ENCODE measurements at places on chromosomes 5 and 9.

GRCh38 chr5:112647428-112647827 is 90.3 kb upstream of the APC start:
- no peak for DNase-seq

- no peak for DNase-seq
These were observed 155.3 kb upstream of the ABCA1 start for GRCh38 chr9:105083256-105083655.

DNA sequence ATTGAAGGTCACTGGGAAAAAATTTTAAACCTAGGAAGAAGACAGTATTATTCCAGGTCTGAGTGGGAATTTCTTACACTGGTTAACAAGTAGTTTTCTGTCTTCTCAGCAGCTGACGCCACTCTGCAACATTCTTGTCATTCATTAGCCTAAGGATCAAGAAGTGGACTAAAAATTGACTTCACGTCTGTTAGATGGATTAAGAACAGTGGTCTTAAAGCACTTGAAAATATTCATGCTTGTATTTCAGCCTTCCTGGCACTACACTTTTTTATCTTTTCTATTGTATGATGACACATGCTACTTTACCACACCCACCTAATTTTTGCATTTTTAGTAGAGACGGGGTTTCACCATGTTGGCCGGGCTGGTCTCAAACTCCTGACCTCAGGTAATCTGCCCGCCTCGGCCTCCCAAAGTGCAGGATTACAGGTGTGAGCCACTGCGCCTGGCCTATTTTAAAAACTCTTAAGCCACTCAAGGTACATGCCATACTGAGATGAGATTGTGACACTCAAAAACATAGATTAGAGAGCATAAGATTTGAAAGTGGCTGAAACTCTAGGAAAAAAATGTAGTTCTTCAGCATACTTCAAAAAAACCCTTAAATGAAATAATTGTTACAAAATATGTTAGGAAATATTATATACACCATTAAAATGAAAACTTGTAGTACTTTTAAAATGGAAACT is 8.4 kb downstream of the MATR3 start:
- no peak for DNase-seq

DNA sequence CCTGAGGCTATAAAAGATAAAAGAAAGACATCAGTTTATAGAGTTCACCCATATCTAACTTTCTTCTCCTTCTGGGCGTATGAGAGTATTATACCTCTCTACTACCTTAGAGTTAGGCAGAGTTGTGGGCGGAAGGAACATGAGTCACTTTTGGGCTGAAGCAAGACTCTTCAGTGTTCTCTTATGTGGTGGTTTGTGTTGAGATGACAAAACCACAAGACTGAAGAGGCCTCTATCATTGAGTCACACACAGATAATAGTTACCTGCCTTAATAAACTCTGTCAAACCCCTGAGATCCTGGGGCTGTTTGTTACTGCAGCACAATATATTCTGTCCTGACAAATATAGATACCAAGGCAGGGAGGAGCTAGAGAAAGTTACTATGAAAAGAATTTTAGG is 184.2 kb downstream of the EFNA5 start:
- DNase-seq: peak; percentile 53

GRCh38 chr5:17872204-17872603 is 237.9 kb downstream of the TAF11L14 start:
- DNase-seq: no peak

- DNase-seq: no peak
These were observed 362.3 kb upstream of the POU5F2 start for GRCh38 chr5:94103514-94104245.

DNA sequence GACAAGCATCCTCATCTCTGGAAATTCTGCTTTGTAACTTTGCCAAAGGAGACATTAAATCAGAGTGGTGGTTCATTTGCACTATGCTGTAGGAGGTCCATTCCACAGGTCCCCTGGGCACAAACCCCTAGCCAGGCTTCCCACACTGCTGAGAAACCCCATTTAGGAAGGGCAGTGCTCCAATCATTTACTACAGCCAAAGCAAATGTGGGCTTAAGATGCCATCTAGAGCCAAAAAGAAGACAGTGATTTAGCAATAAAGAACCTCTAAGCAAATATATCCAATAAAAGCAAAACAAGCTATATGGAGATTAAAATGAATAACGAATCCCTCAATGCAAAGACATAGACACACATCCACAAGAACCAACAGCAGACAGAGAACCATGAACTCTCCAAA is 129.0 kb upstream of the ALDH1B1 start:
- no peak for DNase-seq

DNA sequence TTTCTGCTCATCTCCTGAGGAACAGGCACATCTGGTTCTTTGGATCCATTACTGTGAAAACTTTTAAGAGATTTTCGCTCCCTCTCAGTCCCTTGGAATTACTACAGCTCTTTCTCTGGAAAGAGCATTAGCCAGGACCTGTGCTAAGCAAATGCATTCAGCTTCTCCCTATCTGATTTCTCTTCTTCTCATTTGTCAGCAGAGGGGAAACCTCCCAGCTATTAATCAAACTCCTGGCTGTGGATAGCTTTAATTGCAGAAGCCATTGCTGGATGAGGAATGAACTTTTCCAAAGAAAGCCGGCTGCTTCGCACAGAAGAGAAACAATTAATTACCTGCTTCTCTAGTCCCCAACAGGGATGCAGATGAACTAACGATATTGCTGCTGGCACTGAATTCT is 37.9 kb downstream of the TLR4 start:
- DNase-seq: no peak

DNA sequence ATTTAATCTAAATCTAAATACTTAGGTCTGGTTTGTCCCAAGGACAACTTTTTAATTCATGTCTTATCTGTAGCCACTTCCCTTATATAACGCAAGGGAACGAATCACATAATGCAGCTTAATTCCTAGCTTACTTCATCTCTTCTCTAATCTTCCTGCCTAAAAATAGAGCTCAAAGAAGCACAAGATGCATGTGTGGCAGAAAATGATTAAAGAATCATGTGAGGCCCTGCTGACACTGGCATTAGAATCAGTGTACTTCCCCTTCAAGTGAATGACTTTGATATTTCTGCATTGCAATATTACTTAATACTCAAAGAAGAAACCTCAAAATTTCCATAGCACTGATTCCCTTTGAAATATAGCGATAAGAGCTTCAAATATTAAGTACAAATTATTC is 317.9 kb upstream of the FTMT start:
- no peak for DNase-seq

- no peak for DNase-seq
These were observed 87.5 kb downstream of the FGF18 start for GRCh38 chr5:171506951-171507350.

DNA sequence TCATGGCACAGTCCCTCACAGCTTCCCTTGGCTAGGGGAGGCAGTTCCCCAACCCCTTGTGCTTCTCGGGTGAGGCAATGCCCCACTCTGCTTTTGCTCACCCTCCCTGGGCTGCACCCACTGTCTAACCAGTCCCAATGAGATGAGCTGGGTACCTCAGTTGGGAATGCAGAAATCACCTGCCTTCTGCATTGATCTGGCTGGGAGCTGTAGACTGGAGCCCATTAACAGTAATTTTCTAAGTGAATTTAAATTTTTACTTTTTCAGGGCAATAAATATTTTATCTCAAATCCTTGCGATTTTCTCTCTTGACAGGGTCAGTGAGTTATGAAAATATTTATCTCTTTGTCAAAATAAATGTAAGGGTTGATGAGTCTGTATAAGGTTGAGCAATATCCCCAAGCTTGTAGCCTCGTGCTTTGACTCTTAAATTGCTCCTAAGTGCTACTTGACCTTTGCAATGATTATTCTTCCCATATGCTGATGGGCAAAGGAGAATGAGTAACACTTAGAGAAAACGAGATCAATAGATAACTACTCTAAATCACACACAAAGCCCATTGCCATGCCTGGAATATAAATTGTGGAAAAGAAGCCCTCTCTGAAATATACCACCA is 82.1 kb upstream of the MOCS2 start:
- DNase-seq: no peak

DNA sequence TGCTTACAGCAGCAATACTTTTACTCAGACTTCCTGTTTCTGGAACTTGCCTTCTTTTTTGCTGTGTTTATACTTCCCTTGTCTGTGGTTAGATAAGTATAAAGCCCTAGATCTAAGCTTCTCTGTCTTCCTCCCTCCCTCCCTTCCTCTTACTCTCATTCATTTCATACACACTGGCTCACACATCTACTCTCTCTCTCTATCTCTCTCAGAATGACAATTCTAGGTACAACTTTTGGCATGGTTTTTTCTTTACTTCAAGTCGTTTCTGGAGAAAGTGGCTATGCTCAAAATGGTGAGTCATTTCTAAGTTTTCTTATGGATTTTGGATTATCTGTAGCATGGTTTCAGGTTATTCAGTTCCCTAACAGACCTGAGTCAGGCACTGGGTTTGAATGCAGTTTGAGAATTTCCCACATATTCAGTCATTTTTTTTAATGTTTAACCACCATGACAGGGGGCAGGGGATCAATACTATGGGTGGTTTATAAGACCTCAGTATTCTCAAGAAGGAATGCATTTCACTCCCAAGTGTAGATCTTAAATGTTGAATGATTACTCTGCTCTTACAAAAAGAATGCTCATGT is at the start of gene IL7R:
Gene IL7R, plus strand, starts transcription at position 127 of the 587 bp plus-strand sequence. Its CDS starts 87 bp downstream, at position 214.
- DNase-seq: no peak

DNA sequence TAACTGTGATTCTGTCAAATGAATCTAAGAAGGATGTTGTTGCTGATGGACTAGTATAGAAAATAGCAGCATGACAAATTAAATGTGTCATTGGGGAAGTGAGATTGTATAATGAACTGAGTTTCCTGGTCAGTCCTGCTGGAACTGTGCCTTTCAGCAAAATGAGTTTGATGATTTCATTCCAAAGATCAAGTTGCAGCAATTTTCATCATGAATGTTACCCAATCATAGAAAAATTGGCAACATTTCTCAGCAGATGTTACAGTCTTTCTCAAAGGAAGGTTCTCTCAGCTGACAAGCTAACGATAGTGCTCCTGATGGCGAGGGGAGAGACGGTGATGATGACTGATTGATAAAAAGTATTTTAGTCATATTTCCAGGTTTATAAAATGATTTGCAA is 10.7 kb downstream of the PCDHAC2 start:
- no peak for DNase-seq

DNA sequence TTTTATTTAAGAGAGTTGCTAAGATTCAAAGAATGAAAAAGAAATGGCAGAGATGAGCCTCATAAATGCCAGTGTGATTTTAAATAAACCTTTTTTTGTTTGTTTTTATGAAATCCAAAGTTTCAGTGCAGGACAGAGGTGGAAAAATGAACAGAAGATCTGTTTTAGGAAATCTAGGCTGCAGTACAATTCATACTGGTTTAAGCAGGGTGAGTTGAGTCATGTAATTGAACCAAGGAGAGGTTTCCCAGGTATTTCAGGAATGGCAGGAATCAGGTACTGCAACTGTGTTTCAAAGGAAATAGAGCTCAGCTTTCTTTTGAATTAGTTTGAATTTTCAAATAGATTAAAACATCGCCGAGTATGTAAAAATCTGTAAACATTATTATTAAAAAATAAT is 3.0 kb upstream of the ANKRD31 start:
- no peak for DNase-seq

DNA sequence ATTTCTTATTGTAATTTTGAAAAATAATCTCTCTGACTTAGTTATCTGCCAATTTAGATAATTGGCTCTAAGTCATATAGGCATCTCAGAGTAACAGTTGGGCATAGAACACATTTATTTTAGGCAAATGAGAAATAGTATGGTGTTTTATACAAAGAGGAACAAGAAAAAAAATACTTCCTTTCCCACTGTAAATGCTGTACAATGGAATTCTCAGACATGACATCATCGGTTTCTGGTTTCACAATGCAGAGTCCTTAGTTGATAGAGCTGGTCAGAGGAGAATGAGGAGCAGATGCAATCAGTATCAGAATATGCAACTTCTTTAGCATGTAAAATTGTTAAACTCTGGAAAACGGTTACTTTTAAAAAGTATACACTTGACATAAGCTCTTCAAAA is 49.4 kb downstream of the PLK2 start:
- no peak for DNase-seq

DNA sequence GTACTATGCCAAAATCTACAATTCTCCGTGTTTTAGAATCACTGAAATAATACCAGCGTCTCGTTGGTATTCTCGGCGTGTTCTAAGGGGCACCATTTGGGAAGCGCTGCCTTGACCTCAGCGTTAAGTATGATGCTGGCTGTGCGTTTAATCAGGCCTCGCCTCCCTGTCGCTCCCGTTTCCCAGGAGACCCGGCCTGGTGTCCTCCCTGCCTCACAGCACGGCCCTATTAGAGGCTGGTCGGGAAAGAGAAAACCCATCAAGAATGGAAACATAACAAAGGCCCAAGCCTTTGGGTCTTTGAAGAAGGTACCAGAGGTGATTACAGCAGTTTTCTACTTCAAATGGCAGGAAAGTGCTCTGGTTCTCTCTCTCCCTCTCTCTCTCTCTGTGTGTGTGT is 30.0 kb downstream of the GFPT2 start:
- DNase-seq: no peak

DNA sequence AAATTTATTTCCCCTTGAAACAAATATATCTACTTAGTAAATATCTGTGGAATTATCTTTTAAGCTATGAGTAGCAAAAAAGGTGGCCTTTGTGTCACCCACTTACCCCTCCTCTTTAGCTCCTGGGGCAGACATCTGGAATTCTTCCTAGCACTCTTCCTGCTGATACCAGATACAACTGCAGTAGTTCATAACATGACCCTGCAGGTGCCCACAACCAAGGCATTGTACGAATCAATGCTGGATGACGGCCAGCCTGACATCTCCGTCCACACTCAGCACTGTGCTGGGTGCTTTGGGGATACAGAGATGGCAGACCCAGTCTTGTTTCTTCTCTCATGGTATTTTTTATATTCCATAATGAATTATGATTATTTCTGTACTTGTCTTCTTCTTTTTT is 152.3 kb downstream of the GOLPH3 start:
- DNase-seq: no peak

GRCh38 chr5:148887123-148887881 is 60.9 kb downstream of the ADRB2 start:
- no peak for DNase-seq

- DNase-seq: no peak
These were observed 94.2 kb upstream of the RUSC2 start for GRCh38 chr9:35395706-35396101.

DNA sequence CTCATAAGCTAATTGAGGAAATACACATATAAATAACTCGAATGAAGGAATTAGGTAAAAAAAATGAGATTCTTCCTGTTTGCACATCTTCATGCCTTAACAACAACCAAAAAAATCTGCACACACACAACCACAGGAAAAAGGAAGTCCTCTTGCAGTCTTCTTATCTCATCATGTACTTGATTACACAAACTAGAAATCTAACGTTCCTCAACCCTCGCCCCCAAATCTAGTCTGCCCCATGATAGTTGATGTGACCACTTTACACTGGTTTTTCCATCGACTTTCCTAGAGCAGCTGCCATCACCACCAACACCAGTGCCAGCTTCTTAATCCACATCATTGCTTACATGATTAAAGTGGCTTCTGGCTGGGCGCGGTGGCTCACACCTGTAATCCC is 31.2 kb upstream of the RNU6ATAC start:
- DNase-seq: no peak

- DNase-seq: no peak
These were observed 161.9 kb upstream of the GAS1 start for GRCh38 chr9:87109231-87109631.
